ENCODE measurements at places on chromosomes 2 and 18. TPM values are rescaled to one million over a fixed set of nuclear protein-coding genes. Genes with fewer than 3 reads are reported as not detected.
A peak's percentile ranks its signal among the peaks of the same experiment; 100 is the strongest.

DNA sequence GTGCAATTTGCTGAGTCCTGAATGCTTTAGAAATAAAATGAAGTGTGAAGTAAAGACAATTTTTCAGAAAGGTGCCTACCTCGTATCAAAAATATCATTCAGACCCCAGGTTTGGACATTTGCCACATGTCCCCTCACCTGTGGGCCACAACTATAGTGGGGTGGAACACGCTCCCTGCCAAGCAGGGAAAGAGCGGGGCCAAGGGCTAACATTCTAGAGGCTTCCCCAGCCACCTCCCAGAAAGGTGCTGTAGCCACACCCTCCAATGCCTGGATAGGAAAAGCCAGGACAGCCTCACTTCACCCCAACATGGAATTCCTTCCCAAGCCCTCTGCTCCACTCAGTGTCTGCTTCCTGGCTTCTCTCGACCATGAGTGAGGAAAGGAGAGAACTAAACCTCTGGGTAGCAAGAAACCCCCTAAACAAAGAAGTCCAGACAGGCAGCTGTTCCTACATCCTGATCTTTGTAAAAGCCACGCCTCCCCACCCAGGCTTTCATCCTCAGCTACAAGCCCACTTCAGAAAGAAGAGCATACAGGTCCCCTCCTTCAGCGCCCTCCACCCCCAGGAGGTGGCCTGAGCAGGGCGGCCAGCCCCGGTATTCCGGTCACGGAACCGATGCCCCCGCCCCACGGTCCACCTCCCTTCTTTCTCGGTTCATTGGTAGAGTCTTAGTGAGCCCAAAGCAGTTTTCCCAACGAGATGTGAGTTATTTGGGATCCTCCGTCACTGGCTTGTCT lies 2.1 kb downstream of the COL6A3 start:
- DNase-seq = no peak

GRCh38 chr2:100730290-100730868 lies 89.6 kb upstream of the NPAS2 start:
- peak; percentile 83 for DNase-seq

GRCh38 chr2:204732019-204732418 lies 186.7 kb downstream of the PARD3B start:
- peak; percentile 2 for DNase-seq

DNA sequence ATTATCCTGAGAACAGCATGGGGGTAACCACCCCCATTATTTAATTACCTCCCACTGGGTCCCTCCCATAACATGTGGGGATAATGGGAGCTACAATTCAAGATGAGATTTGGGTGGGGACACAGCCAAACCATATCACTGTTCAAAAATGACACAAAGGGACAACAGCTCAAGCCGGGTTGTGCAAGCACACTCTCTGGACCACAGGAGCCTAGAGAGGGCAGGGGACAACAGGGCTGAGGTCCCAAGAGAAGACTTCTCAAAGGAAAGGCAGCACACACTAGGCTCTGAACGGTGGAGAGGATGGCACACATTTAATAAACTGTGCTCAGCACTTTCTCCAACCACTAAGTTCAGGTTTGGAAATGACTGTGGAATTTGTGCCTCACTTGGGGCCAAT lies 122.1 kb upstream of the PKDCC start:
- DNase-seq = no peak

DNA sequence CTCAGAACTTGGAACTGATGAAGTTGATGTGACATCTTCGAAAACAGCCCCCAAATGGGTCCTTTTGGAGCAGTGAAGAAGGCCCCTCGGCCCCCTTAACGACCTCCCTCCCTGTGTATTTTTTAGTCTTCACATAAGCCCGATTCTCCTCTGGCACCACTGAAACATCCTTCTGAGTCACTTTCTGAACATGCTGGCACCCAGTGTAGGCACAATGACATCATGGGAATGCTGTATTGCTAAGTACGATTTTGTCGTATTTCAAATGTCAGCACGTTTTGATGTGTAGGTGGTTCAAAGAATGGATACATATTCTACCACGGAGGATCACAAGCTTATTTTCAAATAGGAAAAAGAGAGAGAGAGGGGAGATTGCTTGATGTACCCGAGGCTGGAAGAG lies 111.7 kb upstream of the RIOK3 start:
- no peak for DNase-seq

Gene GULP1
- total RNA-seq = 83.9 TPM

Gene CD226
- total RNA-seq = 0.49 TPM

Gene CD8A
- not detected for total RNA-seq

Gene SERPINB3
- total RNA-seq = not detected

Measured in RPMI7951 (cell line).